ENCODE measurements at places on chromosomes 11 and 22.

DNA sequence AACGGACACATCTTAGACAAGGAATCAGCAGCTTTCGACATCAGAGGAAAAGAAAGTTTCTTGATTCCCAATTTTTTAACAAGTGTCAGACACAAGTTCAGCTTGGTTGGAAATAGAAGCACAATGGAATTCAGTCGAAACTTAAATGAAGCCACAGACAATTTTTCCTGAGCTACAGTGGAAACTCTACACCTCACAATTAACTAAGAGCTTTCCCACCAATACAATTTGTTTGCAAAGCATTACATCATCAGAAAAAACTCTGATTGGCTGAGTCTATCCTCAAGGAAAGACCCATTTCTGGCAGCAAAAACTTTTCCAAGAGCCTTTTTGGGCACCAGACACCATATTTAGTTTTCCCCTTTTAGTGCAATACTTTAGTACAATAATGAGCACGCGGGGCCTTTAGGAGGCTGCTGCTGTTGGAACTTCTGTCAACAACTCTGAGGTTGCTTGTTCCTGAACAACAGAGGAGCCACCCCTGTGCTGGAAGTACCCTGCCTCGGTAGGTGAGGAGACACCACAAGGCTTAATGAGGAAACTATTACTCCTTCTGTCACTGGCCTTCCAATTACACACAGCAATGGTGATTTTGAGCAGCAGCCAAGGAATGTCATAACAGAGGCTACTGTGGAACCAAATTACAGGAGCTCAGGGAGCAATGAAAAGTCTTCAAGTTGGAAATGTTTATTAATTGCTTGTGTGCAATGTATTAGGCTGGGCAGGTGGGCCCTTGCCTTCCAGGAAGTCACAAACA lies 61.9 kb upstream of the BARX2 start:
- DNase-seq: no peak

- no peak for DNase-seq
Observed at GRCh38 chr22:46829117-46829891, 66.9 kb downstream of the TBC1D22A start.

GRCh38 chr11:102493524-102493923 lies 37.0 kb downstream of the MMP7 start:
- DNase-seq: no peak

- no peak for DNase-seq
Observed at GRCh38 chr11:64577202-64577601, 13.8 kb upstream of the SLC22A12 start.

DNA sequence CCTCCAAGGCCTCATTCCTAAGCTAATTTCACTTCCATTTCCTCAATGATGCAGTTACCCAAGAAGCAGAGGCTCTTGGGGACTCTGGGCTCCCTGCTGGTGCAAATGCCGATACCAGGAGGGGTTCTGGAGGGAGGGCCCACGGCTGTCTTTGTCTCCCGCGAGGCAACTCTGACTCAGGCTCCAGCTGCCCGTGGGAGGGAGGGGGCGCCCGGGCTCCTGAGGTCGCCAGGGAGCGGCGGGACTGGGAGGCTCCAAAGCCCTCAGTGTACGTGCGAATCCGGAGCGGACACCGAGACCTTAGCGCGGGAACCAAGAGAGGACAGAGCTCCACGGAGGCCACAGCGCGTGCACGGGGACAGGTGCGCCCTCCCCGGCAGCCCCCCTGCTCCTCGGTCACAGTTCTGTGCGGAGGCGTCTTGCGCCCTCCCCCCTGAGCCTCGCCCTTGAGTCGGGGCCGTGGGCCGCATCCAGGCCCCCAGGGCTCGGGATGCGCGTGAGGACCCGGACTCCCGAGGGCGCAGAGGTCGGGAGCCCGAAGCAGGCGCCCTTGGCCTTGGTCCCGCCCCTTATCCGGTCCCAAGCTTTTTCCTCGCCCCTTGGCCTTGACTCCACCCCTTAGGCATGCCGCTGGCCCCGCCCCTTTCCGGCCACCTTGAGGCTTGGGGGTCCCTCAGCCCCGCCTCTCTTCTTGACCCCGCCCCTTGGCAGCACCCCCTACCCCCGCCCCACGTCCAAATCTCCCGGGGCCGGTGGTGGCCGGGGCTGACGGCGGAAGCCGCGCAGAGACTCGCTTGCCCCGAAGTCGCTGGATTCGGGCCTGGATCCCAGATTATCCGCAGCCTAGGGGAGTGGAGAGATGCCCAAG lies 4.7 kb upstream of the SHISA8 start:
- DNase-seq: no peak

Measured in occipital lobe (tissue), 3 donors.